Activated CD8-positive, alpha-beta T cell treated with anti-CD3 and anti-CD28 coated beads for 36 hours (primary cell): ENCODE measurements at places on chromosomes 3 and 15. TPM values are rescaled to one million over a fixed set of nuclear protein-coding genes. Genes with fewer than 3 reads are reported as not detected.

- no peak for DNase-seq
These were observed 842 bp upstream of the U2SURP start for GRCh38 chr3:143000528-143000927.

DNA sequence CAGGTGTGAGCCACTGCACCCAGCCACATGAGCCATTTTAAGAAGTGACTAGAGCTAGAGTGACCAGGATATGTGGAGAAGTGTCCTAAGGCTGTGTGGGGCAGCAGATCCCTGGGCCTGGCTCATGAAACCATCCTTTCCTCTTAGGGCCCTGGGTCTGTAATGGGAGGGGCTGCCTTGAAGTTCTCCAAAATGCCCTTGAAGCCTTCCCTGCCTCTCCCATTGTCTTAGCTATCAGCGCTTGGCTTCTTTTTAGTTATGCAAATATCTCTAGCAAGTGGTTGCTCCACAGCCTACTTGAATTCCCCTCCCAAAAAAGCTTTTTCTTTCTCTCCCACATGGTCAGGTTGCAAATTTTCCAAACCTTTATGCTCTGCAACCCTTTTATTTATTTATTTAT lies 112.4 kb upstream of the SPATA16 start:
- DNase-seq = no peak

DNA sequence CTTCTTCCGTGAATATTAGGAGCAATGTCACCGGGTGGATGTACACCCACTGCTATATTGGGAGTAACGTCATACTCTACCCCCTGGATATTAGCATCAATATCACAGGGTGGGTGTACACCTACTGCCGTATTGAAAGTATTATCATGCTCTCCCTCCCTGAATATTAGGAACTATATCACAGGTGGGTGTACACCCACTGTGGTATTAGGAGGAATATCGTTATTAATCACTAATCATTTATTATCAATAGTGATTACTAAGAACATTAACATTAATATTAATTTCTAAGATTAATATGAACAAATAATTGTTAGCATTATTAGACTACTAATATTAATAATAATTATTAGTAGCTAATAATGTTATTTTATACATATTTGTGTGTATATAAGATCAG lies 21.4 kb upstream of the BMF start:
- DNase-seq = no peak

DNA sequence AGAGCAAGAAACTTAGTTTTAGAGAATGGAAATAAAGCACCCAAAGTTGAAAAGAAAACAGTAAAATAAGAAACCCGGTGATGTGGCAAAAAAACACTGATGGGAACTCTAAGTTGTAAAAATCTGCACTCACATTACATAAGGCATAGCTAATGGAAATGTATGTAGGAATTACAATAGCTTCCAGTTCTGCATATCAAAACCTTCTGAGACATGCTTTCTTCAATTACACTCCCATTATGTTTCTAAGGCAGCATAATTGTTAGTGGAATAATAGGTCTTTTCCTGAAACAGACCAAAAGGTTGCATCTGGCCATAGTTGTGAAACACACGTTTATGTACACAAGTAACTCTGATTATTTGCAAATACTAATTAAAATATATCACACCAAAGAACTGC lies 41.4 kb downstream of the SLC30A4 start:
- no peak for DNase-seq

Gene SCN5A
- 0.20 TPM for total RNA-seq
